Right ventricle myocardium superior (tissue), 1 donor: ENCODE measurements at places on chromosomes 7 and 10.

DNA sequence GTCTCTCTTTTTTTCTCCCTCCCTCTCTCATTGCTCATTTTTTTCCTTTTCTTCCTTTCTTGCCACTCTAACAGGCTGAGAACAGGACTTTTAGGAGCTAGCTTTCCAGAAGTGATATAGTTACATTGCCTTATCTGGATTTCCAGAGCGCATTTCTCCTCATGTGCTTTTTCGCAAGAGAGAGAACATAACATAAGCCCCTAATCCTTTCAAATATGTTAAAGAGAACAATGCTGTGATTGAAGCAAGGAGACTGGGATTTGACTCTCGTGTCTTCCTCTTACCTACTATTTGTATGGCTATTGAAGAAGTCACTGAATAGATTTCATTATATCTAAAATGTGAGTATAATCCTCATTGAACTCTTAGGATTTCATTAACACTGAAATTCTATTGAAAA is 101.2 kb upstream of the PRPS1L1 start:
- DNase-seq: no peak

- peak; percentile 88 for DNase-seq
Observed at GRCh38 chr10:3136336-3136735, 36.2 kb downstream of the PITRM1 start.

GRCh38 chr10:28480628-28480965 is 52.3 kb upstream of the WAC start:
- no peak for DNase-seq

GRCh38 chr10:133565441-133566294 is at the start of gene SYCE1:
TSS of gene SYCE1 (minus strand) at chr10:133565583. CDS start at chr10:133565529, 54 bp downstream.
- DNase-seq: peak; percentile 50

GRCh38 chr10:82762641-82763040 is 887.6 kb downstream of the NRG3 start:
- no peak for DNase-seq

GRCh38 chr10:74156919-74157289 is 5.9 kb downstream of the ADK start:
- peak; percentile 69 for DNase-seq

DNA sequence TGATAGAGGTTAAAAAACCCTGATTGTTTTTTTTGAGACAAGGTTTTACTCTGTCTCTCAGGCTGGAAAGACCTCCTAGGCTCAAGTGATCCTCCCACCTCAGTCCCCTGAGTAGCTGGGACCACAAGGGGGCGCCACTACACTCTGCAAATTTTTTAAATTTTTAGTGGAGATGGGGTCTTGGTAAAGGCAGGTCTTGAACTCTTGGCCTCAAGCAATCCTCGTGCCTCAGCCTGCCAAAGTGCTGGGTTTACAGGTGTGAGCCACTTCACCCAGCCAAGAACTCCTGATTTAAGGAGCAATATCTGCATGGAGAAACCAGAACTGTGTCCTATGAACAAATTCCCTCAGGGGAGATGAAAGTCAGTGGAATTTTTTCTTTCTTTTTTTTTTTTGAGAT is 7.3 kb upstream of the KLHDC10 start:
- DNase-seq: no peak

DNA sequence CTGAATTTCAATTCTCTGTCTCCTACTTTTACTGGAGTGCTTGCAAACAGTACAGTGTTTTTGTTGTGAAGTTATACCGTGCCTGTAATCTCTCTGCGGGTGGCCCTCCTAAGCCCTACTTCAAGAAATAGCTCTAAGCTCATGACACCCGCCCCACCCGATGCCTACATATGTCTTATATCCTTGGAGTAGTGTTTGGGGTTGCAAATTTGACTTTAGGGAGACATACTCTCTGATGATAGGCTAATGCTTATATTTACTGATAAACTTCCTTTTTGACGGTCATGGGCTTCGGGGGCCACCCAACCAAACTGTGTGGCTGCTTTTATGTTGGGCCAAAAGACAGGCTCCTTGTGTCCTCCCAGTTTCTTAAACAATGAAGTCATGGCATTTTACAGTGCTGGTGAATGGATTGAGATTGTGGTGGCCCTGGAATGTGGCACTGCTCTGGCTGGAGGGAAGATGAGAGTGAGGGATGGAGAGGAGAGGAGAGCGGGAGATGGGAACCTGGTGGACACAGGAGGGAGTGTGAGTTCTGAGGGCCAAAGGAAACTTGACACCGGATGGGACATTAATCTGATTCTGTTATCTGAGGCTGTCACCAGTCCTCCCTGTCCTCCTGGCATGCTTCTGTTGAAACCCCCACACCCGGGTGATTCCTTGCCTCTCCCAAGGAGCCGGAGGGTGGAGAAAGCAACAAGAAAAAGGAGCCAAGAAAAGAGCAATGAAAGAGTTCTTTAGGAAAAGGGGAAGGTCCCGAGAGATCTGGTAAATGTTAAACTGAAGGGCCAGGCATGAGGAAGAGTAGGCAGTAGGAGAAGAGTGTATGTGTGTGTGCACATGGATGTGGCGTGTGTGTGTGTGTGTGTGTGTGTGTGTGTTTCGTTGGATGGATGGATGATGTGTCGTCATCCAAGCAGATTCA is 113.3 kb downstream of the TCF7L2 start:
- no peak for DNase-seq

GRCh38 chr7:50748472-50748871 is 34.2 kb downstream of the GRB10 start:
- DNase-seq: no peak

GRCh38 chr7:27746978-27747377 is 7.0 kb downstream of the TAX1BP1 start:
- DNase-seq: no peak

DNA sequence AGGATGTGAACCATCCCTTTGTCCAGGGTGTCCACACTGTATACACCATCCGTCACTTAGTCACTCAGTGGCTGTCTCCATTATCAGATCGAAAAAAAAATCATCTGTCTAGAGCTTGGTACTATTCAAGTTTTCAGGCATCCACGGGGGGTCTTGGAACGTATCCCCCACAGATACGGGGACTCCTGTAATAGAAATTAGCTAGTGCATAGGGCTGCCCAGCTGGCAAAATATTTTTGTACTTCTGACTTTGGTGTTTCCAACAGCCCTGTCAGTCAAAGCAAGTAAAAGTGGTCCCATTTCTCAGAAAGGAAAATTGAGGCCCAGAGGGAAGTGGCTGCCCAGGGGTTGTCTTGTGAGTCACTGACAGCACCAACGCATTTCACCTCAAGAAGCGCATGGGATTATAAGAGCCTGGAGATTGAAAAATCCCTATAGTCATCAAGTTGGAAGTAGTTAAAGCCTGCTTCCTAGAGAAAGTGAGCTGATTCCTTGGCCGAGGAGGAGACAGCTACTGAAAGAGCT is 52.1 kb upstream of the SLC29A3 start:
- no peak for DNase-seq

DNA sequence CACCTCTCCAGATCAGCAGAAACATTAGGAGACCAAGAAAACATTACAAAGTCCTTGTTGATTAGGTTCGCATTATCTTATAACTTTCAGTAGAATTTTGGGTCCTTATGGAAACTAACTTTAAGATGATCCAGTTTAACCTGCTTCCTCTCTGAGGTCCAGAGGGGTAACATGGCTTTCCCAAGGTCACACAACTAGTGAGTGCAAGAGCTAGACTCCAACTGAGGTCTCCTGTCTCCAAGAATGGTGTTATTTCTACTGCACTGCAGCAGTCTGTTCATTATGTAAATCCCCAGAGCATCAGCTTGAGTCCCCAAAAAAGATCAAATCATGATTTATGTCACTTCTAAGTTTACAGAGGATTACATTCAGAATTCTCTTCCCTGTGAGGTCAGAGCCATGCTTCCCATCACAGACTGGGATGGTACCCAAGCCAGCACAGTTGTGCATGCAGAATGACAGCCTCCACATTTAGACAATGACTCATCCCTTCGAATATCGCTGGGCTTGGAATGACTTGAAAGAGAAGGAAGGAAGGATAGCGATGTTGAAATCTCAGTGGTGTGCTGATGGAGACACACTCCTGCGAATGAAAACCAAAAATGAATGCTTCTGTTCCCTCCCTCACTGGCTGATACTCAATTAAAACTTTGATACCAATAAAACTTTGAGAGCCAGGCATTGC is 163.1 kb upstream of the PLXNA4 start:
- DNase-seq: no peak

DNA sequence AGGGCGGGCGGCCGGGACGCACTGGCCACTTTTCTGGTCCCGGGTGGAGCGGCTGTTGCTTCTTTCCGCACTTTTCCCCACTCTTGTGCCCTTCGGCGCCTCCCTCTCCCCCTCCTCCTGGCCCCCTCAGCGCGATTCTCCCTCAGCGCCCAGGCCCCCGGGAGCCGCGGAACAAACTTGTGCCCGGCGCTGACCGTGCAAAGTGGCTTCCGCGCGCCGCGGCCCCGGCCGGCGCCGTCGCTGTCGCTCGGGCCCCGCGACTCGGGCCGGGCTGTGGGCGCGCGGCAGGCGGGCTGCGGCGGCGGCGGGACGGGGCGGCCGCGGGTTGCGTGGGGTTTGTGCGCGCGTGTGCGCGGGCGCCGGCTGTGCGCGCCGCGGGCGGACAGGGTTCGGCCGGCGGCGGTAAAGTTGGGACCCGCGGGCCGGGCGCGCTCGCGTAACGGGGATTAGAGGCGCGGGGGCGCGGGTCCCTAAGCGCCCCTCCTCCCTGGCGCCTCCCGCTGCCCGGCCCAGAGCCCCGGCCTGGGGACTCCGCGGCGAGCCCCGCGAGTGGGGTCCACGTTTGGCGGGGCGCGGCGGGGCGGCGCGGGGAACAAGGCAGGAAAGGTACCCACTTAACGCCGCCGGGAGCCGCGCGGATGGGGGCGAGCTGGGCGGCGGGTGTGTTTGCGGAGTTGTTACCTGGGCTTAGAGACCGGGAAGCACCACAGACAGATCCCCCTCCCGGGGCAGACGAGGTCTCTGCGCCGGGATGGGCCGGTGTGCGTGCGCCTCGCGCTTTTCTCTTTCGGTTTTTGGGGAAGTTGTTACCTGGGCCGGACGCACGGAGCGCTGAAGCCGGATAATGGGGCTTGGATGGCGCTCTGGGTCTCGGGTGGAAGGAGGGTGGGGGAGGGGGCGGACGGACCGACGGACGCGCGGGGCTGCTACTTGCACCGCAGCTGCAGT is 860 bp downstream of the ZEB1 start:
- peak; percentile 68 for DNase-seq

- DNase-seq: no peak
Observed at GRCh38 chr7:152660021-152660420, 15.9 kb downstream of the XRCC2 start.

- DNase-seq: no peak
Observed at GRCh38 chr7:53518319-53518718, 482.9 kb downstream of the POM121L12 start.

DNA sequence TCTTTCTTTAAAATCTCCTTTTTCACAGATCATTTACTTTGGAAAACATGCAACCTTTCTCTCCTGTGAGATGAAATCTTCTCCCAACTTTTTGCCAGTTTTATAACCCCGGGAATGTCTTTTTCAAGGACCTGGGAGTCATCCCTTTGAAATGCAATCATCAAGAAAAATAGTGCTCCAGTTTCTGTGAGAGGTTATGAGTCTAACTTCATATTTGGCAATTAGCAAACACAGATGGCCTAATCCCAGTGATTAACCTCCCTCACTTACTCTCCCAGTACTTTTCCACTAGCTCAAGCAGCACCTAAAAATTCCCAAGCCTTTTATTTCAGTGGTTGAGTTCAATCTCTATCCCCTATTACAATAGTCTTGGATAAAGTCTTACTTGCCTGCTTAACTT is 185.8 kb upstream of the TMEM106B start:
- DNase-seq: no peak

DNA sequence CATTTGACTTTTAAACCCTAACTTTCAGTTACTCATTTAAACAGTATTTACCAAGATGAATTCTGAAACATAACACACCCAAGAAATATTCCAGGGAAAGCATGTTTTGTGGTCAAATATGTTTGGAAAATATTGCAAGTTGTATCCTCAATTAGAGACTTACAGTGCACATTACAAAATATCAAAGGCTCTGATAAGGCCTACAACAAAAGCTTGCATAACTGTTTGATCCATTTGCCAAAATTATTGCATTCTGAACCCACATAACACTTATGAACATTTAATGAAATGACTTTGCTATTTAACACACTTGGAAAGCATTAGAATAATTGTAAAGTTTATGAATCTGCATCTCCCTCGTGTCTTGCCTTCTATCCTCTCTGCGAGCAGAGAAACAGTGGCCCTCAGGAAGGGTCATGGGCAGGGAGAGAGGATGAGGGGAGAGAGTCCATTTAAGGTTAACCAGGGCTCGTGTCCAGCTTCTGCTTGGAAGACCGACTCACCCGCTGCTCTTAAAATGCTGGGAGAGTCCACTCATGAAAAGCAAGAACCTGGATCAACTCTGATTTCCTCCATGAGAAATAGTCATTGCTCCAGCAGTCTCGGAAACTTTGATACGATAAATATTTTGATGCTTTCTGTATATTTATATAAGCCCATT is 408.2 kb upstream of the ZMIZ1 start:
- DNase-seq: no peak

DNA sequence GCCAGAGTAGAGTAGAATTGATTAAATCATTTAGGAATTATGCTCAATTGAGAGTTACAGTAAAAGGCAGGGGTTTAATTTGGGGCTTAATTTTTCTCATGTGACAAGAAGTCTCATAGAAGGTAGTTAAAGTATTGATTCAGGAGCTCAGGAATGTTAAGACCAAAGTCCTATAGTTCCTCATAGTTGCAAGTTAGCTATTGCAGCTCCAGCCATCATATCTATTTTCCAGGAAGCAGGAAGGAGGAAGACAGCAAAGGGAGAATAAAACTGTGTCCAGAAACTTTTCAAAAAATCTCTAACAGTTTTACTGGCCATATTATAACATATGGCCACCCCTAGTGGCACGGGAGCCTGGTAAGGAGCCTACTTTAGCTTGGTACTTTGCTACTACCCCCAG is 97.0 kb upstream of the RPA3 start:
- no peak for DNase-seq

- DNase-seq: no peak
Observed at GRCh38 chr7:93563584-93563983, 10.9 kb downstream of the CALCR start.

GRCh38 chr10:127292888-127293287 is 96.5 kb upstream of the INSYN2A start:
- DNase-seq: no peak

GRCh38 chr7:87395442-87396020 is 50.1 kb downstream of the CROT start:
- DNase-seq: no peak

DNA sequence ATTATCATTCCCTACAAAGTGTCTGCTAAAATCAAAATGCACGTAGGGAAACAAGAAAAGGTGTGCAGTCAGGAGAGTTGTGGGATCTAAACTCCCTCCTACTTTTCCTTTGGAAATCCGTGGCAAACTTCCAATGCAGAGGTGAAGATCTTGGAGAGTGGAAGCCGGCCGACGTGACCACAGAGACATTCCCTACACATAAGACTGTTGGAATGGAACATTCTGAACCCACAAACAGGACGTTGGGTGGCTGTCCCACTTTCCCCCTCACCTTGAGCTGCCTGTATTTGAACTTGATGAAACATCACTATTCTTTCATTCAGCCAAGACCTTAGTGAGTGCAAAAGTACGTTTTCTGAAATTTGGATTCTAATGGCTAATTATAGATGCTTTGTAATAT is 65.9 kb downstream of the PRKCQ start:
- no peak for DNase-seq

GRCh38 chr10:3554121-3554522 is 230.9 kb downstream of the KLF6 start:
- DNase-seq: no peak
